Stimulated activated CD4-positive, alpha-beta T cell treated with anti-CD3 and anti-CD28 coated beads, Interleukin-1b, Interleukin-23, amount 100 ng/mL, for 24 hours (primary cell): ENCODE measurements at places on chromosomes 12 and 14.

- DNase-seq = no peak
Measured at GRCh38 chr12:66247741-66248140, 54.6 kb upstream of the HELB start.

- DNase-seq = no peak
Measured at GRCh38 chr14:92492258-92492657, 21.3 kb upstream of the RIN3 start.

GRCh38 chr14:98293576-98293975 is 978.4 kb downstream of the BCL11B start:
- no peak for DNase-seq

DNA sequence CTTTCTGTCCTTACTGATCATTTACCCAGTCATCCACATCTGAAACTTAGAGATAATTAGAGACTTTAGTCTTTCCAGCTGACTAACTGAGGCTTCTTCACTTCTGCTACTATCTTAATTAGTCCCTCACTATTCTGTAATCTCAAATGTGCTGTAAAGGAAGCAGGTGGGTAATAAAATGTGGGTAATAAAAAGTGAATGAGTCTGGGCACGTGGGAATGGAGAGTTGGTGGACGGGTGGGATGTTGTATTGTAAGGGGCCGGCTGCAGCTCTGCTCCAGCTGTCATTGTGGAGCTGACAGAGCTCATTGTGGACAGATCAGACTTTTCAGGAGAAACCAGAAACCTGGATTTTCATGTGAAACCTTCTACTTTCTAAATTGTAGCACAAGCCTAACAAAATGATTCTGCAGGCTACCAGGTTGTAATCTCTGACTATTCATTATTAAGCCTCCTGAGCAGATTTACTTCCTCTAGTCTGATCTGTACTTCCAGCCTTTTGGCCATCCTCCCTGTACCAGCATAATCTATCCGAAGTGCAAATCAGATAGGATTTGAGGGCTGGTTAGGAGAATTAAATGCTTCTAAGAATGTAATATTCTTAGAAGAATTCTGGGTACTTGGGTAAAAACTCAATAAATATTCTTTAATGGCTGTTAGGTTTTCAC is 42.0 kb upstream of the BMAL2 start:
- no peak for DNase-seq

GRCh38 chr14:55448141-55448614 is 7.8 kb upstream of the TBPL2 start:
- DNase-seq = no peak

DNA sequence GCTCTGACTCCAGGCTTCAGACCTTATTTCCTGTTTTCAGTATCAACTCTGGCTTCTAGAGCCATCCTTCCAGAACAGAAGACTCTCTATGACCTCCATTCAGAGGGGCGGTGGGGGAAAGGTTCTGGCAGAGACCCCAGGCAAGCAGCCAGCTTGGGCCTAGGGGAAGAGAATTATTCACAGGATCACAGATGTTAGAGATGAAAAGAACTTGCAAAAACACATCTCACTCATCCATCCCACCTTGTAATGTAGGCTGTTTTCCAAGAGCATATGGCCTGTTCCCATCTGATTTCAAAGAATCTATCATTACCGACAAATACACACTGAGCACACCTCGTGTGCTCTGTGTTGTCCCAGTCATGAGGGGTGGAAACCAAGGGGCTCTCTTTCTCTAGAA is 131.9 kb downstream of the GRIN2B start:
- DNase-seq = no peak

GRCh38 chr14:95055318-95055717 is 102.0 kb downstream of the DICER1 start:
- DNase-seq = no peak

- DNase-seq = no peak
Measured at GRCh38 chr14:76644855-76645518, 116.3 kb upstream of the VASH1 start.

DNA sequence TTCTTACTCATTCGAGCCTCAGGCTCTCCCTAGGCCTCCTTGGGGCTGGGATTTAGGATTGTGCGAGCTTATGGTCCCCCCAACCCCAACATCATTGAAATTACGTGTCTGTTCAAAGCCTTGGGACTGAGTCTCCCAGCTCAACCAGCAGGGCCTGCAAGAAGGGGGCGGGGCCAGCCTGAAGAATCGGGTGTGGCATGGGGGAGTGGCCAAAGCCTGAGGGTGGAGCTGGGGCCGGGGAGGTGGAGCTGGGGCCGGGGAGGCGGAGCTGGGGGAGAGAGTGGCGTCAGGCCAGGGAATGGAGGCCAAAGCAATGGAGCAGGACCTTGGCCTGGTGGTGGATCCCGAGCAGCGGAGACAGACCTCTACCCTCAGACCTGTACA is 24.3 kb upstream of the HSPB8 start:
- DNase-seq = no peak

DNA sequence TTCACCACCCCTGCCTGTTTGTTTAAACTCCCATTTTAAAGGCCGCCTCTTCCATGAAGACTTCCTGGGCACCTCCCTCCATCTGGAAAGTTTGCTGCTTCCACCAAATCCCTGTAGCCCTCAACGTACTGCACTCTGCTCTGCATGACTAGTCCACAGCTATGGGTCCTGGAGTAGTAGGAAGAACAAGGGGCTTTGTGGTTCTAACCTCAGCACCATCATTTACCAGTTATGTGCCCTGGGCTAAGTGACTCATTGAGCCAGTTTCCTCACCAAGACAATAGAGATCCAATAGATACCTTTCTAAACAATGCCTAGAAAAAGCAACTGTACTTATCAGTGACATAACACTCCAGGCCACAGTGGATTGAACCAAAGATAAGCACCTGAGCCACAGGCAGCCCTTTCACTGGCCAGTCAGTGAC is 8.5 kb upstream of the LTBP2 start:
- DNase-seq = no peak

GRCh38 chr12:52354200-52354599 is 13.1 kb downstream of the KRT85 start:
- DNase-seq = no peak

DNA sequence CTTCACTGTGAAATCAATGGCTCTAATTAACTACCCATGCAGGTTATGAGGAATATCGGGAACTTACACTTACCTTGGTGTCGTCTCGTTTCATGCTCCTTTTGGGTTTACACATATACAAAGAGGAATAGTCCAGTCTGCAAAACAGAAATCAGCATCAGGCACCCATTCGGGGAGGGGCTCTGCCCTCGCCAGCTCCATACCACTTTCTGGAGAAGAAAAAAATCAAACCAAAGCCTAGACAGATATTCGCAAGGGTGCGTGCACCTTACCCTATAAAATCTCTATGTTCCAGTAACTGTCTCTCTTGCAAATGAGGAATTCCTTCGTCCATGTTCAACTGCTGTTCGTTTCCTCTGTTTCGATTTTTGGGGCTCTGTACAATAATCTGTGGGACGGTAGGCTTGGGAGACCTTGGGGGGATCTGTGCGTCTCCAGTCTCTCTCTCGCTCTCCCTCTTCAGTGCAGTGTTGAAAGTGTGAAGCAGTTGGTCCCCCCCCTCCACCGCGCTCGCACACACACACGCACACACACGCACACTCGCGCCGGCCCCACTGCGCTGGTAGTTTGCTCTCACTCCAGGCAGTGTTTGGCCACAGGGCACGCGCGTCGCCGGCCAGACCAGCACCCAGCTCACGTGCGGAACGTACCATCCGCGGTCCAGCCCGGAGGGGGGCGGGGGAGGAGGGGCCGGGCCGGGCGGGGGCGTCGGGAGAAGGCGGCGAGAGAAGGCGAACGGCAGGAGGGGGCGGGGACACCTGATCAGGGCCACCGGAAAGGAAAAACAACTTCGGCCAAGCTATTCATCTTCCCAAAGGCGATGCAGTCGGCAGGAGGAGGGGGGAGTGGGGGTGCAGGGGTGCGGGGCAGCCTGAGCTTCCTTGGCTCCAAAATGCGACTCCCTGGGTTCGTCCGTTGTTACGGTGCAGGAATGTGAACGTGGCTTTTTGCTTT is at the start of gene BHLHE41:
Gene BHLHE41, minus strand, starts transcription at position 592 of the 954 bp plus-strand sequence. Its CDS starts 258 bp downstream, at position 334.
- no peak for DNase-seq

- no peak for DNase-seq
Measured at GRCh38 chr12:4379405-4379804, at the start of gene FGF23. TSS of gene FGF23 (minus strand) at chr12:4379712. CDS start at chr12:4379582, 130 bp downstream.

DNA sequence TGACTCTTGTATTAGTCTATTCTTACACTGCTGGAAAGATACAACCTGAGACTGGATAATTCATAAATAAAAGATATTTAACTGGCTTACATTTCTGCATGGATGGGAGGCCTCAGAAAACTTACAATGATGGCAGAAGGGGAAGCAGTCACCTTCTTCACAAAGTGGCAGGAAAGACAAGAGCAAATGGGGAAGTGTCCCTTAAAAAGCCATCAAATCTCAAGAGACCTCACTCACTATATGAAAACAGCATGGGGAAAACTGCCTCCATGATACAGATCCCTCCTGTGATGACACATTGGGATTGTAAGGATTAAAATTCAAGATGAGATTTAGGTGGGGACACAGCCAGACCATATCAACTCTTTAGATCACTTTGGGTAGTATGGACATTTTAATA is 83.7 kb downstream of the TMTC3 start:
- no peak for DNase-seq

DNA sequence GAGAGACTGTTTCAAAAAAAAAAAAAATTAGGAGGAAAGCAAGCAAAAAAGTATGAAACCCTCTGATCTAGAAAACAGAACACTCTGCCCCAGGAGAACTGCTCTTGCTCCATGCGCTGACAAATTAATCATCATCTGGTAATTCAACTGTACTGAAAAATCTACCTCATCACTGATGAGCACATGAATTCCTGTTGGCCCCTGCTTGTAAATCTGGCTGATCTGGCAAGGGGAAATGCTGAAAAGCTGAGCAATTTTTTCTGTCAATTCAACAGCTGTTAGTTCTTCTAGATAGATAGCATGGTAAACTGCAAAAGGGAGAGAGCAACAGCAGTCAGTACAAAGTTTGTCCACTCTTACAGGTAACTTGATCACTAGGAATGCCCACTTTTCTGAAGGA is 15.2 kb upstream of the CSRNP2 start:
- DNase-seq = no peak

- DNase-seq = no peak
Measured at GRCh38 chr14:104559028-104559803, 20.3 kb upstream of the C14orf180 start.

- no peak for DNase-seq
Measured at GRCh38 chr14:75826599-75826998, 155.2 kb downstream of the TGFB3 start.

DNA sequence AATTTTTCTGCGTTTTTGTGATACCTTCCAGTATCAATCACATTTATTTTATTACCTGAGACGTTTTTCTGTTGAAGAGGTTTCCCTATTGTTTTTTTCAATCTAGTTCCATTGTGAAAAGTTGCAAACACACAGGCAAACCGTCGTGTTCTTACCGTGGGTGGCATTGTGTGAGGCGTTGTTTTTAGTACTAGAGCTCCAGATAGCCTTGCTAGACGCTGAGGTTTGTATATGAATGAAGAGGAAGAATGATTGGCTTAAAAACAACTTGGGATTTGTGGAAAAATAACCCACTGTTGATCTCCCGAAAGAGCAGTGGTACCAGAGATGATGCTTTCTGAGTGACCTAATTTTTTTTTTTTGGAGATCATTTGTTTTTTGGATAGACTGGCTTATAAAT is 1.0 kb downstream of the SOCS4 start:
- no peak for DNase-seq

- DNase-seq = no peak
Measured at GRCh38 chr12:11801643-11802042, 152.2 kb downstream of the ETV6 start.

DNA sequence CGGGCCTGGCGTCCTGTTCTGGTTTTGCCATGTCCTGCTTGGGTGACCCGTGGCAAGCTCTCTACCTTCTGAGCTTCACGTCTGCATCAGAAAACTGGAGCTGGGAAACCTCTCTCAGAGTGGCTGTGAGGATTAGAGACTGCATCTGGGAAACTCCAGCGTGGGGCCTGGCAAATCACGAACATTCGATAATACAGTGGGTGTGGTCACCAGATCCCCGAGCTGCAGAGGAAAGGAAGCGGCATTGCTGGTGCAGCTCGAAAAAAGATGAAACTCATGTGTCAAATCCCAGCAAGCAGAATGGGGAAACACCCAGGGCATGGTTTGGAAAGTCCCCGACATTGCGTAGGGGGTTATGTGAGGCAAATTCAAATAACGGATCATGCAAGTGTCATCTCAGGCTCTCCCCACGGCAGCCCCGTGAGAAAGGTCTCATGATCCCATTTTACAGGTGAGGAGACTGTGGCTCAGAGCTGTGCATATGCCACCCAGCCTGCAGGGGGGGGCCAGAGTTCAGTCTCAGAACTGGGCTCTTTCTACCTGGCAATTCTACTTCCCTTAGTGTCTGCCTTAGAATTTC is 98.1 kb upstream of the VRK1 start:
- DNase-seq = no peak

- DNase-seq = no peak
Measured at GRCh38 chr12:9906873-9907272, 25.3 kb downstream of the CLEC2A start.

DNA sequence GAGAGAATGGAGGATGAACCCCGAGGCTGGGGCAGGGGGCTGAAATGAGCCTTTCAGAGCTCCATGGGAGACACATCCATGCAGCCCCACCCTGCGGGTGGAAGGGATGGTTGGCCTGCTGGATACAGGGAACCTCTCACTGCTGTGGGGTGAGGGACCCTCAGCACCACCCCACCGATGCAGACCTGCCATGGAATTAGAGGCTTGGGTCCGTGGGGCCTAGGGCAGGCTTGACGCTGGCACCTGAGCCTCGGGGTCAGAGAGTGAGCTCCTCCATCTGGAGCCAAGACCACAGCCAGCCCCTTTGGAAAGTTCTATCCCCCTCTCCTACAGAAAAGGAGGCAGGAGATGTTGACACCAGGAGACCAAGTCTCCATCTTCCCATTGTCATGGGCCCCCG is 7.4 kb upstream of the KRT74 start:
- DNase-seq = no peak

DNA sequence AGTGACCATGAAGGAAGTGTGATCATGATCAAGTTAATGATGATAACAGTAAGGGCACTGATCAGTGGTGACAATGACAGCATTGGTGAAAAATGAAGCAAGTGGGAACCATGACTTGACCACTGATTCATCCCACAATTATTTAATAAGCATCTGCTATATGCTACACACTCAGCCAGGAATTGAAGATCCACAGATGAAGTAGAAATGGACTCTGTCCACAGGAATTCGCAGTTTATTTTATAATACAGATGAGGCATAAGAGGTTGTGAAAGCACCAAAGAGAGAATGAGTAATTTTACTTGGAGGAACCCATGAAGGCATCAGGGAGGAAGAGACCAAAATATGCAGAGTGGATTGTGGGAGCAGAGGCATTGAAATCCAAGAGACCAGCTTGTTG is 33.8 kb upstream of the SMUG1 start:
- DNase-seq = no peak

DNA sequence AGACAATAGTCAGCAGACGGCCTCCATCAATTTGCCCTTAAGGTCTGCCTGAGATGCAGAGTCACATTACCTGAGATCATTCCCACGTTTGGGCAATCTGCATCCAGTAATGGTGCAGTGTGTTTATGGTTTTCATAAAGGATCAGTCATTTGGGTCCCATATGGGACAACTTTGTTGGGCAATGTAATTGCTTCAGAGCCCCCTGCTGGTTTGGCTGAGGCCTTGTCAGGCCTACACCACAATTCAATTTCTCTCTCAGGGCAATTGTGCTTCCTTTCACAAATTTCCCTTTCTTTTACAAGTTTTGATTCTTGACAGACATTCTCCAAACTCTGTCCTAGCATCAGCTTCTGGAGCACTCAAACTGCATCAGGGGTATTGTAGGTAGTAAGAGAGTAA is 191.2 kb upstream of the SSTR1 start:
- DNase-seq = no peak
